ENCODE measurements at places on chromosomes 1 and 21.
A peak's percentile ranks its signal among the peaks of the same experiment; 100 is the strongest.

DNA sequence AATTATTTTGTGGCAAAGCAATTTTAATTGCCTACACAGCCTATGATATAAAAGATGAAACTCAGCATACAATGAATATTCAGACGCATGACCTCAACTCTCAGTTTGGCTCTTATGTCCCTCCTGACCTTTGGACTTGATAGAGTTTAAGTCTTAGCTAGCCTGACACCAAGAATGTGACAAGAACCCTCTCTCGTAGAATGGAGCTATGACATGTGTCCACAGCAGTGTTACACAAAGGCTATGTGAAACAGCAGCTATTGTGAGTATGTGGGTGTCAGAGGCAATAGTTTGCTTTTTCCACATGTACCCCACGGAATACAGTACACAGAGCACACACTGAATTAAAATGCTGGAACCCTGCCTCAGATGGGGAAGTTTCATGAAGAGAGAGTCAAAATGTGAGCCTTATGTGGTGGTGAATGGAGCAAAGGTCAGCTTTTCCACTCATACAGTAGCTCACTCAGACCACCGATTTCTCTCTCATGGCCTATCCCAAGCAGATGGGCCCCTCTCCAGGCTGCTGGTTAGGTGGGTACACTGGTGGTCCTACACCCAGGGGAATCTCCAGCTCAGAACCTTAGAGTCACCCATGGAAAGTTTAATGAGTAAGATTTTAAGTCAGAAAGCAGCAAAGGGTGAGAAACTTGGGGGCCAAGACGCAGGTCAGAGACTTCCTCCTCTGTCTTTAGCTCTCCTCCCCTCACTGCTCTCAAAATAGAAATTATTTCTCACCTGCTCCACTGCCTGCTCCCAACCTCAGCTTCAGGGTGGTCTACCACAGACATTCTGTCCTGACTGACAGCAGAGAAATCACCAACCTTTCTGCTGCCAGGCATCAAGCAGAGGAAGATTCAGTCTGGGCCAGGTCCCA is 10.1 kb upstream of the XCL2 start:
- DNase-seq = peak; percentile 63

DNA sequence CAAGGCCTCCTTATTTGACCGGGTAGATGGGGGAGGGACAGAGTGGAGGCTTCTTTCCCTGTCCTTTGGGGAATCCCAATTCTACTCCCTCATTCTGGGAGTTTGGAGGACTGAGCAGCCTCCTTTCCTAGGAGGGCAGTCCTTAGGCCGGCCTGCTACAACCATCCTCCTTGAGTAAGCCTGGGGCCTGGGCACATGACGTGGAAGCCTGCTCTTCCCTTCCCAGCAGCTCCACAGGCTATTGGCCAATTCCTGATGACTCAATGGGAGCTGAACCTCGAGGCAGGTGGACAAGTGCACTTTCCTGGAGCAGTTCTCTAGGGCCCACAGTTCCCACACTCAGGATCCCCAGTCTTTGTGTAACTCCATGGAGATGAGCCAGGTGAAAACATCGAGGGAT is 3.1 kb downstream of the KCNA10 start:
- DNase-seq = no peak

DNA sequence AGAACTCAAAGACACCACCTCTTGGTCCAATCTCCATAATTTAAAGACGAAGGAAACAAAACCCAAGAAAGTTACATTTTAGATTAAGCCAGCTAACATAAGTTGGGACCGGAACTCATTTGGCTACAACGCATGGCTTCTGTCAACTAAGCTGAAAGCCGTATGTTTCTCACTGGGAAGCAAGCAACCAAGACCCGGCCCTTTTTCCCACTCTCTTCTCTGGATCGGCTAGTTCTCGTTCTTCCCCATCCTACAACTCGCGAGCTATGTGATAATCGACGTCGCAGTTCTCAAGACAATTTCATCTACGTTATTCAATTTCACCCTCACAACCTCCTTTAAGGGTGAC is 601 bp downstream of the CCT8 start:
- no peak for DNase-seq

DNA sequence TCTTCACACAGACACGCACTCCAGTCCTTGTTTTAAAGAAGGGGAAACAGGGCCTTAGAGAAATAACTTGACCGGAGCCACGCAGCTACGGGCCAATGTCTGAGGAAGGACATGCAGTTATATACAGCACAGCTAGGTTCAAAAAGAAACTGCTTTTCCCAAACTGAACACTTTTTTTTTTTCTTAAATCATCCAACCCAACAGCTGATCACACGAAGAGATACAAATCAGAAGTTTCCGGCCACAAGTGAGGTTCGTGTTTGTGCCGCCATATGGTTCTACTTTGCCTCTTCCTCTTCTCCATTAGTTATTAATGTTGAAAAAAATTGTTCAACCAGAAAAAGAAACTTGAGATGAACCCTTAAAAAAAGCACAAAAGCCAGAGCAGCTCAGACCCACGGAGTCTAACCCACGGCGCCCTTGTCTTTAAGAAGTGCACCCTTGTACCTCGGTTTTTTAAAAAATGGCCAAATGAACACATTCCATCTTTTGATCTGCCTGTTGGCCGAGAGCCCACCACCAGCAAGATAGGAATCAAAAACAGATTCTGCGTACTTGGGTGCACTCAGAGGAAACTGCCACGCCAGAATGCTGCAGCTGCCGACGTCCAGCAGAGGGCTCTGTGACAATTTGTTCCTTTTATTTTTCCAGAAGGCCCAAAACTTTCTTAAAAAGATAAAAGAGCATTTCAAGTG is 78.9 kb downstream of the SLC66A1 start:
- peak; percentile 31 for DNase-seq

- DNase-seq = no peak
Measured at GRCh38 chr1:14876747-14877146, 276.8 kb upstream of the TMEM51 start.

DNA sequence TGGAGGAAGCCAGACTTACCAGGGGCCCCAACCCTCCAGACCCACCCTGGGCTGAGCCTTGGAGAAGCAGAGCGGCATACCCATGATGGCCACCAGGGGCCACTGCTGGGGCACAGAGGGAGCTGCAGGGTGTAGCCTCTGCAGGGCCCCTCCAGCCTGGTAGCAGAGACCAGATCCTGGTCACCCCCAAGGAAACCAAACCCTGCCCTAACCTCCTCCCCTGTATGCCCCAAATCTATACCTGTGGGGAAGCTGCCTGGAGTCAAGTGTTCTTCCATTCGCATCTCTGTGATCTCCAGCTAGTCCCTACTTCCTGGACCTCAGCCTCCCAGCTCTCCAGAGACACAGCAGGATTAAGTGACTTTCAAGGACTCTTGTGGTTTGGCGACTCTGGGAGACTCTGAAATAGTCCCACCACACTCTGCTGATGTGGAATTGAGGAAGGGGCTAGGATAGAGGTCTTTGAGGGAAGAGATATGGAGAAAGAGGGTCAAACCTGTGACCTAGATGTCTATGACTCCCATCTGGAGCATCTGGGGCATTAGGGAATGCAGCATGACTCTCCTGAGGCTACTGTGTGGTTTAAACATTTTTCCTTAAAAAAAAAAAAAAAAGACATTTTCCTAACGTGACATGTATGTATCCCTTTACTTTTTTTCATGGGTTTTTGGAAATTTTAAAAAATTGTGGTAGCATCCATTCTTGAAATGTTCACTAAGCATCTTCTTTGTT is 119.2 kb upstream of the IPO9 start:
- peak; percentile 30 for DNase-seq

DNA sequence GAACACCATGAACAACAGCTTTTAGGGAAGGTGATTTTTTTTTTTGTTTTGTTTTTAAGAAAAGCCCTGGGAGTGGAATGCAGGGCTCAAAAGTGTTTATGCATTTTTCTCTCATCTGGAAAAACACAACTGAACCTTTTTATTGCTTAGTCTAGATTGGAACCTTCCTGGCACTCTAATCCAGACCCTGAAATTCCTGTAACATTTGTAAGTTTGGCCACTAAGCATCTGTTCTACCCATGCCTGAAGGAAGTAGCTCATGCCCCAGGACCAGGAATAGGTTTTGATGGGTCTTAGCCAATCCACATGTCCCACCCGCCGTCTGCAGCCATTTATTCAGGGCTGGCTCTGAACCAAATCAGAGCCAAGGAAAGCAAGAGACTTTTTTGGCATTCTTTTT is 39.7 kb upstream of the SLC2A1 start:
- no peak for DNase-seq

DNA sequence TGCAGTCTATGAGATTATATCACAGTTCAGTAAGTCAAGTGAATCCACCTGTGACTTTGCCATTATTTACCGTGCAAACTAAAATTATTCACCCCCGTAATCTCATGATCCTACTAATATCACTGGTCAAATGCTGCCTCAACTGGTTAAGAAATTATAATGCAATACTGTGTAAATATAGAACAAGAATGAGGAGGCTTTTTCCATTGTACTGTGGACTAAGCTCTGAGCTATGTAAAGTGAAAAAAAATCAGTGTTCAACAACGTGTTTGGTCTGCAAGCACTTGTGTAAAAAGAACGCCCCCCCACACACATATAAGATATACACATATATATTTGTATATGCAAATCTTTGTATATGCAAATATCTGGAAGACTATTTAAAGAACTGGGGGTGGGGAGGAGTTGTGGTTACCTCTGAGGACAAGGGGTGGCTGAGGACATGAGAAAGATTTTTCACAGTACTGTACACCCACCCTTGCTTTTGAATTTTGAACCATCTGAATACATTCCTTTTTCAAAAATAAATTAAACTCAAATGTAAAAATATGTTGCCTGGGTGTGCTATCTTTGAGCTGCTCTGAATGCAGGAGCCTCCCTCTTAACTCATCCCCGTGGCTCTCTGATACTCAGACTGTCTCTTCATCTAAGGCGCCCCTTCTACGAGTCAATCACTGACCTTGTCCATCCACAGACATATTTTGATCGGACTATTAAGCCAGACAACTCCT is 57.0 kb downstream of the PTP4A2 start:
- DNase-seq = no peak
